Activated CD4-positive, alpha-beta T cell treated with anti-CD3 and anti-CD28 coated beads, Interleukin-2, Interleukin-6, amounts not matched to agents 100 ng/mL and 50 ng/mL, durations not matched to agents 16 hours and 8 hours (primary cell): ENCODE measurements at places on chromosomes 13 and 19.
A peak's percentile ranks its signal among the peaks of the same experiment; 100 is the strongest.

DNA sequence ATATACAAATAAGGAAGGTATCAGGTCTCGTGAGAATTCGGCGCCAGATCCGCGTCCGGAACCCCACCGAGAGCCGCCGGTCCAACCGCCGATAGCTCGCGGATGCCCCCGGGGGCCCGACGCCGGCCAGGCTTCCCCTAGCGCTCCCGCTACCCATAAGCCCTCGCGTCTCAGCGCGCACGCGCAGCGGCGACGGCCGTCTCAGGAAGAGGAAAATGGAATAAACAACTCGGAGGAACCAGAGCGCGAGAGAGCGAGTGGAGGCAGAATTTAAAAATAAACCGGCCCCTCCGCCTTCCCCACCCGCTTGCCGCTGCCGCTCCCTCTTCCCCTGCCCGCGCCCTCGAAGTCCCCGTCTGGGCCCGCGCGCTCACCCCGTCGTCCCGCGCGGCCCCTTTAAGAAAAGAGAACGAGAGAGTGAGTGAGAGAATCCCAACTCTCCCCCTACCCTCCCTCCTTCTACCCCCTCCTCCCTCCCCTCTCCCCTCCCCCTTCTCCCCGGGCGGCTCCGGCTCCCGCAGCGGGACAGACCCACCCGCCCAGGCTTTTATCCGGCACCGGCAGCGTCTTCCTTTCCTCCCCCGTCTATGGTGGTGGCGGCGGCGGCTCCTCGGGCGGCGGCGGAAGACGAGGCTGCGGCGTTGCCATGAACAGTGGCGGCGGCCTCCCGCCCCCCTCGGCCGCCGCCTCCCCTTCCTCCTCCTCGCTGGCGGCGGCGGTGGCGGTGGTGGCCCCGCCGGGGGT, at the start of gene PAN3:
Gene PAN3 (plus strand): TSS at position 534 of the 744 bp plus-strand sequence. CDS start 113 bp downstream, at position 647.
- DNase-seq: peak; percentile 94

DNA sequence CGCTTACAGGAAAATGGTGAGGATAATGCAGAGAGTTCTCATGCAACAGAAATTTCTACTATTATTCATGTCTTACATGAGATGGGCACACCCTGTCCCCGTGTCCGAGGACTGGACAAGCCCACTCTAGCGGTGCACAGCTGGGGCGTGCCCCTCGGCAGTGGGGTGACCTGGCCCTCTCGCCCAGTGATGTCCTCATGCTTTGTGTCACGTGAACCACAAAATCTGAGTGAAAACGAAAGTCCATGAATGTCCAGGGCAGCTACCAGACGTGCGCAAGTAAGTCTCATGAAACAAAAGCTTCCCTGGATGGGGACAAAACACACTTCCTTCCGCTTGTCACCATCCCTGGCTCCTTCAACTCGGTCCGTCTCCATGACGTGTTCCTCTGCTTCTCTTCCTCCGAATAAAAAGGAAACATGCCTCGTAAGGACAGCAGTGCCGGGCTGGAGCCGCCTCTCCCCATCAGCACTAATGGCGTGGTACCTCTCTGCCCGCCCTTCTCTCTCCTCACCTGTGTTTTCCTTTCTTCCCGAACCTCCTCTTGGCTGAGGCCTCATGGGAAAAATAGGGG, 45.6 kb downstream of the ANKRD10 start:
- no peak for DNase-seq

DNA sequence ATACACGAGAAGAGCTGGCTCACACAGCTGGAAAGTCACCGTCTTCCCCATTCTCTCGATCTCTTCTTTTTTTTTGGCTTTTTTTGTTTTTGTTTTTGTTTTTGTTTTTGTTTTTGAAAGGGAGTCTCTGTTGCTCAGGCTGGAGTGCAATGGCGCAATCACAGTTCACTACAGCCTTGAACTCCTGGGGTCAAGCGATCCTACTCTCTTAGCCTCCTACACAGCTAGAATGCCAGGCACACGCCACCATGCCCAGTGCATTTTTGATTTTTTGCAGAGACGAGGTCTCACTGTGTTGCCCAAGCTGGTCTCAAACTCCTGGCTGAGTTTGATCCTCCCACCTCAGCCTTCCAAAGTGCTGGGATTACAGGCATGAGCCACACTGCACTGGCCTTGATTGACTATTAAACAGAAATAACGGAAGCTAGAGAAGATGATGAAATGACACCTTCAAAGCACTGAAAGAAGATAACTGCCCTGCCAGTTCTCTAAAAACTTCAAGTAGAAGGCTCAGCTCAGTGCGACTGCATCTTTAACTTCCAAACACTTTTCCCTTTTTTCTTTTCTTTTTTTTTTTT, 4.0 kb downstream of the FXYD3 start:
- no peak for DNase-seq

DNA sequence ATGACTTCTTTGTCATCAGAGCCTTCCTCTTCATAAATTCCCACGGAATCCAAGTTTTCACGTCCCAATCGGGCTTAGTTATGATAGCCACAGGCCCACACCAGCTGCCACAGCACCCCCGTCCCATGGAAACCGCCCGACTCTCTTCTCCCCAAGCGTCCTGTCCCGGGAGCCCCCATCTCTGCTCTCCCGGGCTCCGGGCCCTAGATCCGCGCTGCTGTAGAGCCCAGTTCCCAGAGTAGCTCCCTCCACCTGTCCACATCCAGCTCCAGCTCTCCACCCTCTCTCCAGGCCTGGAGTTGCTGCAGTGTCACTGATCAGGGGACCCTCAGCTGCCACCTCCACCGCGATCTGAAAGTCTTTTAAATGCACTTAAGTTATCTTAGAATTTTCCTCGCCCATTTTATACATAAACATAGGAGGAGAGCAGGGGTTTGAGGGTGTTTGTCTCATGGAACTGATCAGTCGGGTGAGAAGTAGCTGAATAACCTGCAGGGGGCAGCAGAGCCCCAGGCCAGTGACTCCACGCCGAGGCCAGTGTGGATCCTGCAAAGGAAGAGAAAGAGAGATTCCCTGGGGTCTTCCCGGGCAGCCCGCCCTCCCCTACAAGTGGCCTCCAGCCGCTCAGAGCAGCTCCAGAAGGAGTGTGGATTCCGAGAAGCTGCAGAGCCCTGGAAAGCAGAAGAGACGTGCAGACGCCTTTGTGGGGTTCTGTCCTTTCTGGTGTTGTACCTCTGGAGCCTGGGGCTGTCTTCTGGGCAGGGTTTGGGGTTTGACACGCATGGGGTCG, 1.1 kb upstream of the ZNF763 start:
- DNase-seq: peak; percentile 67

- no peak for DNase-seq
Measured at GRCh38 chr13:111855786-111856185, 211.2 kb upstream of the SOX1 start.

GRCh38 chr19:38245826-38246498, 10.2 kb downstream of the PPP1R14A start:
- DNase-seq: no peak

- peak; percentile 33 for DNase-seq
Measured at GRCh38 chr19:34662919-34663318, 14.0 kb downstream of the SCGB2B2 start.

GRCh38 chr19:10295847-10296591, 6.3 kb downstream of the ICAM5 start:
- DNase-seq: no peak

DNA sequence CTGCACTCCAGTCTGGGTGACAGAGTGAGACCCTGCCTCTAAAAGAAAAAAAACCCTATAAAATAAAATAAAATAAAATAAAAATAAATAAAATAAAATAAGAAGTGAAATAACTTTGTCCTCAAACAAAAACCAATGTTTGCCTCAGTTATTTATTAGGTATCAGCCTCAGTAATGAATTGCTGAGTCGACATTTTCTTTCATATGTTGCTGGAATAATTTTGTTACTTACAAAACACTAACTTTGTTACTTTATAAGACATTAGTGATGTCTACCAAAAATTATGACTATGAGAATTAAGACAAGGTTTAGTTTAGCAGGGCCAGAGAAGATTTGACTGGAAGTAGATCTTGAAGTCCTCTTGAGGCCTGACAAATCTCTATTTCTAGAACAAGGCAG, 2074.5 kb upstream of the PCDH20 start:
- DNase-seq: no peak

- DNase-seq: peak; percentile 85
Measured at GRCh38 chr13:19864746-19865309, 1.4 kb upstream of the ZMYM5 start.

GRCh38 chr19:45529420-45529785, 22.1 kb downstream of the VASP start:
- no peak for DNase-seq

DNA sequence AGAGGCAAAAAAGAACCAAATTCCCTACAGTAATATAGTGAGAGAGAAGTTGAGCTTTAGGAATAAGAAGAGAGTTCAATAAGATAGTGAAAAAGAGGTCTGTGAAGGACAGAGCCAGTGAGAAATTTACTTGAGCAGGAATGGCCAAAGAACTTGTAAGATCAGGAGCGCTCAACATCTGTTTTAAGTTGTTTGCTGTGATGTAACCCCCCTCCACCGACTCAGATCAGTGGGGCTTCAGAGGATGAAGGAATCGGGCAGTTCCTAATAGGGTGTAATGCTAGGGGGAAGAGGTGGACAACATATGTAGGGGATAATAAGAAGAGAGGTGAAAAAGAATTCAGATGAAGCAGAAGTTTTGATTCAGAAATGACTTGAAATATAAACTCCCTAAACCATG, 85.3 kb upstream of the FNDC3A start:
- DNase-seq: no peak

GRCh38 chr13:103358255-103358932, 292.2 kb upstream of the SLC10A2 start:
- DNase-seq: no peak

- DNase-seq: no peak
Measured at GRCh38 chr19:16018106-16018755, 58.1 kb upstream of the TPM4 start.

DNA sequence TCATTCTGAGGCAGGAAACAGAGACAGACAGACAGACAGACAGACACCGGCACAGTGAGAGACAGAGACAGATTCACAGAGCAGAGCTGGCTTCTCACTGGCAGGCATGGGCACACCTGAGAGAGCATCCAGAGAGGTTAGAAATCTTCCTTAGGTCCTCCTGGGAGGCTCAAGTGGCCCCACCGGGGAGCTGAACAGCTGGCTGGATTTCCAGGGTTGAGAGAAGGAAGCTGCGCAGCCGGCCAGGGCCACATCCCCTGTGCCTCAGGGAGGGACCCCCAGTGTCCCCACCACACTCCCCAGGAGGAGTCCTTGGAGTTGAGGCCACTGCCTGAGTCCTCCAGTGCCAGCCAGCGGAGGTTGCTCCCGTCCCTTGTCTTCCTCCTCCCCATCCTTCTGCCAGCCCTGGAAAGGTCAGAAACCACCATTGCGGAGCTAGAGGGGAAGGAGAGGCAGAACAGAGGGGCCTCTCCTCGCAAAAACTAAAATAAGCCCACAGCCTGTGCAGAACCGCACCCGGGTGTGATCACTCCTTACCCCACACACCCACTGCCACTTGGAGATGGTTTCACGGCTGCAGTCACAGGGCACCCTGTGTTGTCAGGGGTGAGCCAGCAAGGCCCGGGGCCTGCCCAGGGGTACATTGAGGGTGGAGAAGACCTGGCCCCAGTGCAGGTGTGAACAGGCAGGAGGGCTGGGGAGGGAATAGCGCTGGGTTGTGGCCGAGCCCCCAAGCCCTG, 4.2 kb downstream of the FFAR3 start:
- DNase-seq: no peak

DNA sequence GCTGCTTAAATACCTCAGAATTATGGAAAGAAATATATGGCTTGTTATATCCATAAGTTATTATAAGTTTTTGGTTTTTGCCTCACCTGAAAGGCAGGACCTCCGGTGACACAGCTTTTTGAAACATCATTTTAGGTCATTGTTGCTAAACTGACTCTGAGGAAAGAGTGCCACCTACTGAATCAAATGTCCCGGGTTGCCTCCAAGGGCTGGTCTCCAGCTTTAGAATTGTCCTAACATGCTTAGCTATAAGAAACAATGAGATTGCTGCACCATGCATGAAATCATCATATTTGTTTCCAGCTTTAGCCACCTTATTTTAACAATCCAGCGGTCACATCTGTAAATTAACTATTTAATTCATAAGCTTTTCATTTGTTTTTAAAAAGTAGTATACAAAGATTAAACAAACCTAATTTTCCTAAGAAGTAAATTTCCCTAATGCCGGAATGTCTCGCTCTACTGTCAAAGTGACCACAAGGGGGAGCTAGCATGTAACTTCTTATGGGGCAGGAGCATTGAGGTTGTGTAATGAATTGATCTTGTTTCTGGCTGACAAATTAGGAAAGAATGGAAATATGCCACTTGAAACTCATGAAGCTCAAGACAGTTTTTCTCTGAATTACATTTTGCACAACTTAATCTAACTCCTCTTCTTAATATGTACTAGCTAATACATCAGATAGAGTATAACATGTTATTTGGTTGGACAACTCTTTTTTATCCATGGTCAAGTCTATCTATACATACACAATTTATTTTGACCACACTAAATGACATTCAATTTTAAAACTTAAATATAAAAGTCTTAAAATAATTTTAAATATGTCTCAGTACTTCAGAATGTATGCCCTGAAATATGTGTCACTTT, 6.7 kb upstream of the PCDH17 start:
- peak; percentile 53 for DNase-seq

DNA sequence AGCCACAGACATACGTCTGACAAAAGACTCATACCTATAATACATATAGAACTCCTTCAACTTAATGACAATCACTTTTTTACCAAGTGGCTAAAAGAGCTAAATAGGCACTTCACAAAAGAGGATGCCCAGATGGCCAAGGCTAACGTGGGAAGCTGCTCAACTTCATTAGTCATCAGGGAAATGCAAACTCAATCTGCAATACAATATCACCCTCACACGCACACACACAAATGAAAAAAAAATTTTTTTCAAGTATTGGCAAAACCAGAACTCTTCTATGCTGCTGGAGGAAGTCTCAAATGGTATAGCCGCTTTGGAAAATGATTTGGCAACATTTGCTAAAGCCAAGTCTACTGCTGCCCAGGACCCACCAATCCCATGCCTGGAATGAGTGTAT, 14.6 kb upstream of the DNMT1 start:
- no peak for DNase-seq

GRCh38 chr19:45407091-45407375, 589 bp downstream of the POLR1G start:
- no peak for DNase-seq

DNA sequence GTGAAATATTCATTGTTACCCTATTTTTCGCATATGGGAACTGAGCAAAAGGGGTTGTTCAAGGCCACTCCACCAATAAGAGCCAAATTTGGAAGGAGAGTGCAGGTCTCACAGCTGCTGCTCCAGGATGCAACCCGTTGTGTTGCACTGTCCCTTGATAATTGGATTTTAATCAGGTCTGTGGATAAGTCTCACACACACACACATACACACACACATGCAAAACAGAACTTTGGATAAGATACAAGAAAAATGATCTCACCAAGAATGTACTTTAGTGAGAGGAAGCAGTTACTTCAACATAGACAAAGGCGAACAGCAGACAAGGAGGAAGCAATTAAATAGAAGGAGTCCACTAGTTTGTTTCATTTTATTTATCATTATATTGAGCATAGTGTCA, 127.3 kb upstream of the EDNRB start:
- no peak for DNase-seq

- no peak for DNase-seq
Measured at GRCh38 chr13:79108914-79109643, 297.0 kb downstream of the RBM26 start.

GRCh38 chr19:1283207-1283916, 2.3 kb upstream of the EFNA2 start:
- DNase-seq: no peak

GRCh38 chr13:70816853-70817252, 708.6 kb upstream of the KLHL1 start:
- no peak for DNase-seq
